ENCODE measurements at places on chromosomes 16 and 17.
A peak's percentile ranks its signal among the peaks of the same experiment; 100 is the strongest.

DNA sequence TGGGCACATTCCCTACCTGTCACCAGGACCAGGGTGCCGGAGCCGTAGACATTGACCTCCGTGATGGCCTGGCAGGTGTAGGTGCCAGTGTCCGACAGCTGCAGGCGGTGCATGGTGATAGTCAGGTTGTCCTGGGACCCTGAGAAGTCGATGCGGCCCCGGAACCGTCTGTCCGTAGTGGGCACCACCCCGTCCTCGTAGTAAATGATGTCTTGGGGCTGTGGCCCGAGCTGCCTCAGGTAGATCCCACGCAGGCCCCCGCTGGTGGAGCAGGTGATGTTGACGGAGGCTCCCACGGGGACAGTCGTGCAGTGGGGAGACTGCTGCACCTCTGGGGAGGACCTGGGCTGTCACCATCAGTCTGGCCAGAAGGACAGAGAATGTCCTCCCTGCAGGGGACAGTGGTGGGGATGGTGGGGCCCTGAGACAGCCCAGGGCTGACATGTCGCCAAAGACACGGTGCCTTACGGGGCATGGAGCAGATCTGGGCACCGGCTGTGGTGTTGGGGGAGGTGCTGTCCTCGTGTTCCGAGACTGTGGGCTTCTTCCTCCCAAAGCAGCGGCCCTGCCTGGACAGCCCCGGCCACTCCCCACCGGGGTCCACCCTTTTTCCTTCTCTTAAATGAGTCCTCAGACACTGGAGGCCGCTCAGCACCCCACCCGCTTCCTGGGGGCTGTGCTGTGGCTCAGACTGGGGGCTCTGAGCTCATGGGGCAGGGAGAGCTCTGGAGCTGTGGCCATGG lies 586 bp downstream of the CD7 start:
- DNase-seq = no peak

DNA sequence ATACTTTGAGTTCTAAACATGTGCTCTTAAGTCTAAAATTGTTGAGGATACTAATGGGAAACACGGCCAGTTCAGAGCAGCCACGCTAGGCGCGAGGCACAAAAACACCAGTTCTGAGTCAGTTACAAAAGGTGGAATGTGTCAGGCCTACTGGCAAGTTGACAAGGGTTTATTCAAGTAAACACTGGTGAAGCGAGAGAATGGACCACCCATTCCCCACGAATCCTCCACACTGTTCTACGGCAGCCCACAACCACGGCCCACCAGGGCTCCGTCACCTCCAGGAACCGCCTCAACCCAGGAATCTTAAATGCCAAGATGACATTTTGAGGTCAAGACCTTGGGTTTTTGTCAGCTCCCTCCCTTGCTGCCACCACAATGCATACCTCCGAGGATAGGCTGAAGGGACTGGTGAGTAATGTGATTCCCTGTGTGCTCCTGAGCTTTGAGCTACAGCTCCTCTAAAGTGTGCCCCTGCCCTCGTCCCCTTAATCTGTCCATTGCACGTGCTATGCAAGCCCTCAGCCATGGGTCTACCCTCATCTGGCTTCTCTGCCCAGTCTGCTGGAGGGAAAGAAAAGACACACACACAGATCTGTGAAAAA lies 28.5 kb upstream of the TRAP1 start:
- DNase-seq = no peak

DNA sequence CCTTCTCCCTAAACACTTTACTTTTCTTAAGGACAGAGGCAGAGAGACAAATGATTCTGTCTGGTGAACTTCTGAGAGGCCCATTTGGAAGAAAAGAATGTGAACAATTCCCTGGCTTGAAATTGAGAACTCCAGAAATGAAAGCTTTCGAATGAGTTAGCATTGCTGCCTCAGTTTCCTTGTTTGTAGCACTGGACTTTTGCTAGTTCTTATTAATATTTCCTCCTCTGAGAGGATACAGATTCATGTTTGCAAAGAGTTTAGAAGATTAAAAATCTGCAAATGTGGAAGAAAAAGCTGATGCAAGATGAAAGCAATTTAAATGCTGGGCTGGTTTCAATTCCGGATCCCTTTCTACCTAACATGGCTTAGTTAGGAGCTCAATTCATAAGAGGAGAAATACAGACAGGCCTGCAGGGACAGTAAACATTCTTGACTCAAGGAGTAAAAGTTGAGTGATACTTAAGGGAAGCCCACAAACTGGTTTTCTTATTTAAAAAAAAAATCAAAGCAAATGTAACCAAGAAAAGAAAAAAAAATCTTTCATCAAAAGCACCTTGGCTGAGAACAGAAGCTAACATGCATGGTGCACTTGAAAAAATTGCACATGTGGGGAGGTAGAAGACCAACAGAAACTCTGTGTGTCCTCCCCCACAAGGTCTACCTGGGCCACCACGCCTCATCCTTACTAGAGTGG lies 27.1 kb downstream of the HNF1B start:
- no peak for DNase-seq

DNA sequence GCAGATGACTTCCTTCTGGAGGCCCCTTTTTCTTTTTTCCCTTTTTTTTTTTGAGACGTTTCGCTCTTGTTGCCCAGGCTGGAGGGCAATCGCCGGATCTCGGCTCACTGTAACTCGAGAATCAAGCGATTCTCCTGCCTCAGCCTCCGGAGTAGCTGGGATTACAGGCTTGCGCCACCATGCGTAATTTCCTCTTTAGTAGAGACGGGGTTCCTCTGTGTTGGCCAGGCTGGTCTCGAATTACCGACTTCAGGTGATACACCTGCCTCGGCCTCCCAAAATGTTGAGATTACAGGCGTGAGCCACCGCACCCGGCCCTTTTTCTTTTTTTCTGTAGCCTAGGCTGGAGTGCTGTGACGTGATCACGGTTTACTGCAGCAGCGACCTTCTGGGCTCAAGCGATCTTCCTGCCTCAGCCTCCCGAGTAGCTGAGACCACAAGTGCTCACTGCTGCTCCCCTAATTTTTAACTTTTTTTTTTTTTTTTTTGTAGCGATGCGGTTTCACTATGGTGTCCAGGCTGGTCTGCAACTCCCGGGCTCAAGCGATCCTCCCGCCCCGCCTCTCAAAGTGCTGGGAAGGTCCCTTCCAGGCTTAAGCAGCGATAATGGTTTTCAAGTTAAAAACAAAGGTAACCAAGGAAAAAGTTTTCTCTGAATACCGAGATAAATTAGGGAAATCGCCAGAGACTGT lies 956 bp upstream of the IST1 start:
- DNase-seq = peak; percentile 66

GRCh38 chr16:12257926-12258561 lies 281.5 kb downstream of the SNX29 start:
- DNase-seq = peak; percentile 67

GRCh38 chr17:42422412-42422957 lies 571 bp downstream of the CAVIN1 start:
- peak; percentile 66 for DNase-seq

GRCh38 chr16:57413301-57413730 lies 8.7 kb downstream of the CCL17 start:
- no peak for DNase-seq

GRCh38 chr17:65050438-65050837 lies 6.1 kb downstream of the GNA13 start:
- no peak for DNase-seq

DNA sequence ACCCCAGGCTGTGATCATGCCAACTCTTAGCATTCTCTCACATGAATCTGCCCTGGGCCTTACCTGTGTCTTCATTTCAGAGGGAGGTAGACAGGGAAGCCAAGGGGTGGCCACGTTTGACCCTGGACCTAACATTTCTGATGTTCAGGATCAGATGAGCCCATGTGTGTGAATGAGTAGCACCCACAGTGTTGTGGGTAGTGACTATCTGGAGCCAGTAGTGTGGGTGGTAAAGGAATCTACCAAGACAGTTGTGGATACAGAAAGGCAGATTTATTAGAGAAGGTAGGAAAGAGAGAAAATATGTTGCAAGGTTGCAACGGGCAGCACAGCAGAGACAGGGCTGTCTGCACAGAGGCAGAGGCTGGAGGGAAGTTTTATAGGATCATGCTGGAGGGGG lies 60.5 kb downstream of the TK2 start:
- DNase-seq = no peak

- peak; percentile 30 for DNase-seq
Measured at GRCh38 chr17:8188263-8188839, 1.6 kb downstream of the BORCS6 start.

DNA sequence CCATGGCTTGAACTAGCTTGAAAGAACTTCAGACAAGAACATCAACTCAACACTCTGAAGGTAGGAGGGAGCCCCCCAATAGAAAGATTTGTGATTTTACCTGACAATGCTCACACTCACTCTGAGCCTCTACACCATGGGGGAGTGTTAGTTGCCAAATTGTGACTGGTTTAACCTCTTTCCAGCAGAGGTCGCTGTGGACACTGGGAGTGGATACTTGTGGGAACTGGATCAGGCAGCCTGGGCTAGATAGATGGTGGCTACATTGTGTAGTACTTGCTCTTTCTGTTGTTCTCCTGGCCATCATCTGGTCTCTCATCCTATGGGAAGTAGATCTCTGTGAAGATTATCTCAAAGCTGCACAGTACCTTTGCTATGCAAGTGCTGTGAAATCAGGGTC lies 2.9 kb downstream of the SMPD3 start:
- peak; percentile 85 for DNase-seq

- DNase-seq = no peak
Measured at GRCh38 chr17:50348522-50349242, 2.8 kb downstream of the XYLT2 start.

DNA sequence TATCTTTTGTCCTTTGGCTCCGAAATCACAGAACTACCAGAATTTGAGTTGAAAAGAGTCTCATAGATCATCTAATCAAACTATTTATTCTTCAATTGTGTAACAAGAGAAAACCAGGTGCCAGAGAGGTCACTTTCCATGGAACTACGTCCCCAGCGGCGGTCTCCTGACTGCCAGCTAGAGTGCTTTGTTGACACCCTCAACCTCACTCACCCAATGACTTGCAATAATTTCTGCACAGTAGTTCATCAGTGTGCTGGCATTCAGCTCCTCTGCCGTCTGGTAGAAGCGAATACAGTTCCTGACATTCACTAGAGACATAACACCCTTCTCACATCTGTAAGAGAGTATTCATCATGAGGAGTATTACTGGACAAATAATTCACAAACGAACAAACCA lies 54.2 kb downstream of the ANKFY1 start:
- DNase-seq = no peak

- DNase-seq = no peak
Measured at GRCh38 chr17:17448723-17449122, 28.1 kb upstream of the MED9 start.

DNA sequence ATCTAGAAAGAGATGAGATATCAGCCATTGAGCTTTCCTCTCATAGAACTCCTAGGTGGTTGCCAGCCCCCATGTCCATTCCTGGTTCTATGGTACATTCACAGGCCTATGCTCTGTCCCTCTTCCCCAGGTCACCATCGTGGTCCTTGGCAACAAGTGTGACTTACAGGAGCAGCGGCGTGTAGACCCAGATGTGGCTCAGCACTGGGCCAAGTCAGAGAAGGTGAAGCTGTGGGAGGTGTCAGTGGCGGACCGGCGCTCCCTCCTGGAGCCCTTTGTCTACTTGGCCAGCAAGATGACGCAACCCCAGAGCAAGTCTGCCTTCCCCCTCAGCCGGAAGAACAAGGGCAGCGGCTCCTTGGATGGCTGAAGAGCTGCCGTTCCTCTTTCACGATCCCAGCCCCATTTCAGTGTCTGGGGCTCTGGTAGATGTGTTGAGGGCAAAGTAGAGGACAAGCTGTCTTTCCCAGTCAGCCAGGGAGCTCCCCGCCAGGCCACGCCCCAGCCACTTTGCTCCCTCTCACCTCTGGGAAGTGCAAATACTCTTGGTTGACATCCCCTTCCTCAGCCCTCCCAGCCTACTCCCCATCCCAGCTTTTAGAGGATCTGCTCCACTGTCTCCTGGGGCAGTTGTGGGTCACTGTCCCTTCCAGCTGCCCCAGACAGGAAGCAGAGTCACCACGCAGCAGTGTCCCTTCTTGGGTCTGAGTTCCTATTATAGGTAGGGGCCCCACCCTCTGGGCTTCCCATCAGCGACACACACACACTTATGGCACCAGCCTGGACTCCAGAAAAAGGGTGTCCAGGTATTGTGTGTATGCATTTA lies 3.8 kb downstream of the NKIRAS2 start:
- DNase-seq = no peak

DNA sequence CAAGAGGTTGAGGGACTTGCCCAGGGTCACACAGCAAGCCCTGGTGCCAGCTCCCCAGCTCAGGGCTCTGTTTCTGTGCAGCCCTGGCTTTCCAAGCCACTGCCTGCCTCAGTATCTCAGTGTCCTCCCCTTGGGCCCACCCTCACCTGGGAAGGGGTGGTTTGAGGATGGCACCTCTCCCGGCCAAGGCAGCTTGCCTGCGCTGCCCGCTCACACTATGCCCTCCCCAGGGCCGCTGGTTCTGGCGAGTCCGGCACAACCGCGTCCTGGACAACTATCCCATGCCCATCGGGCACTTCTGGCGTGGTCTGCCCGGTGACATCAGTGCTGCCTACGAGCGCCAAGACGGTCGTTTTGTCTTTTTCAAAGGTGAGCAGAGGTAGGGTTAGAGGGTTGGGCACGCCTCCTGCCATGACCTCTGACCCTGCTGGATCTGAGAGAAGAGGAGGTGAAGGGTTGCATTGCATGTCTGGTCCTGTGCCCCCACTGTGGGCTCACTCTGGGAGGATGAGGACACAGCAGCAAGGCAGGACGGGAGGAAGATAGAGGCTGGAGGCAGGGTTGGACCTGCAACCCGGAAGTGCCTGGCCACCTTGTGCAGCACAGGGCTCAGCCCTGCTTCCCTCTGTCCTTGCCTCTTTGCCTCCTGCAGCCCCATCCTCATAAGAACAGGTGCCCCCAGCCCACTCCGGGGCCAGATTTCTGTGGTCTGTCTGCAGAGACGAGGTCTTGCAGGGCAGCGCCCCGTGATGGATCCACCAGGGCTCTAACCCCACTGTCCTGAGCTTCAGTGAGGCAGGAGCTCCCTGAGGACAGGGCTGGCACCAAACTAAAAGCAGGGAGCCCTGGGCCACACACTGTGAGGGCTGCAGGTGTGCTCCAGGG lies 16.7 kb downstream of the MMP15 start:
- DNase-seq = no peak

DNA sequence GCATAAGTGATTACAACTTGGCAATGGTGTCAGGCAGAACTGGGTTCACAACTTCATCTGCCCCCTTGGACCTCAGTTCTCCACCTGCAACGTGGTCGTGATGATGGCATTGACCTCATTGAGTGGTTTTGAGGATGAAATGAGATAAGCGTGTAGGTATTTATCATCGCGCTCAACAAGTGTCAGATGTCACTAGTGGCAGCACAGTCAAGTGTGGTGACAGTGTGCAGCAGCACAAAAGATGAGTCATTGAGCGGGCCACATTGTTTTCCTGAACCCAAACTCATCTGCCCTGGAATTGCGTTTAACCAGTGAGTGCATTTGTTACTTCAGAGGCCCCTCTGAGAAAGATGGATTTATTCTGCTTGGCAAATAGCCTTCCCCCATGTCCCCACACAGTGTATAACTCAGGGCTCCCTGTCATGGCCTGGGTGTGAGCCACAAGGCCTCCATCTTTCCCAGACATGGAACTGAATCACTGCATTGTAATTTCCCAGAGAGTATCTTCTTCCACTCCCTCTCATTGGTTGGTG lies 20.9 kb downstream of the IRX3 start:
- DNase-seq = no peak

Measured in NCI-H69 (cell line).